ENCODE measurements at places on chromosomes 2 and 18.

DNA sequence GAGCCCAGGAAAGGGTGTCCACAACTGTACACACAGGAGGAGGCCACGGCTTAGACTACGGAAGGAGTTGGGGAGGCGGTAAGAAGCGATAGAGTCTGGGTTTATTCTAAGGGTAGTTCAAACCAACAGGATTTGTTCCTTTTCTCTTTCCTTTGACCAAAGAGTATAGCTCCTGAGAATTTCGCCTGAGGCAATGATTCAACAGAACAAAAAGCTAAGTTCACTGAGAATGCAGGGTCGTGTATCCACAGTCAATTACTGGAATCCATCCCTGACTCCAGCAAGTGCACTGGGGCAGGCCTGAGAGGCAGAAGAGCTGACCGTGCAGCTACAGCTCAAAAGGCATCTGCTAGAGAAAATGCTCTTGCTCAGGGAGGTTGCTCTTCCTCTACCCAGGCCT lies 140.9 kb downstream of the TFCP2L1 start:
- no peak for DNase-seq

DNA sequence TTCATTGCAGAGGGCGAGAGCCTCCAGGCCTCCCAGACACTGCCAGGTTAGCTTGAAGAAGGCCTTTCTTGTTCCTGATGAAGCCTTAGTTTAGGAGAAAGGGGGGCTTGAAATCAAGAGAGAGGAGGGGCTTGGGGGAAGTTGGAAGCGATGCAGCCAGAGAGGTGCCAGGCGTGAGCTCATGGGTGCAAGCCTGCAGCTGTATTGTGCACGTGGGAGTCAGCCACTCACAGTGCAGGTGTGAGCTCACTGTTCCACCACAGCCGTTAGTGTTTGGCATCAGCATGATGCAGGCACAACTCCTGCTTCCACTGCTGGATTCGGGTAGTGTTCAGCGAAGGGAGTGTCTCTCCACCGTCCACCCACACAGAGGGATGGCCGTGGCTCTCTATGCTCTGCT lies 68.4 kb upstream of the ALPP start:
- DNase-seq: peak; percentile 53

DNA sequence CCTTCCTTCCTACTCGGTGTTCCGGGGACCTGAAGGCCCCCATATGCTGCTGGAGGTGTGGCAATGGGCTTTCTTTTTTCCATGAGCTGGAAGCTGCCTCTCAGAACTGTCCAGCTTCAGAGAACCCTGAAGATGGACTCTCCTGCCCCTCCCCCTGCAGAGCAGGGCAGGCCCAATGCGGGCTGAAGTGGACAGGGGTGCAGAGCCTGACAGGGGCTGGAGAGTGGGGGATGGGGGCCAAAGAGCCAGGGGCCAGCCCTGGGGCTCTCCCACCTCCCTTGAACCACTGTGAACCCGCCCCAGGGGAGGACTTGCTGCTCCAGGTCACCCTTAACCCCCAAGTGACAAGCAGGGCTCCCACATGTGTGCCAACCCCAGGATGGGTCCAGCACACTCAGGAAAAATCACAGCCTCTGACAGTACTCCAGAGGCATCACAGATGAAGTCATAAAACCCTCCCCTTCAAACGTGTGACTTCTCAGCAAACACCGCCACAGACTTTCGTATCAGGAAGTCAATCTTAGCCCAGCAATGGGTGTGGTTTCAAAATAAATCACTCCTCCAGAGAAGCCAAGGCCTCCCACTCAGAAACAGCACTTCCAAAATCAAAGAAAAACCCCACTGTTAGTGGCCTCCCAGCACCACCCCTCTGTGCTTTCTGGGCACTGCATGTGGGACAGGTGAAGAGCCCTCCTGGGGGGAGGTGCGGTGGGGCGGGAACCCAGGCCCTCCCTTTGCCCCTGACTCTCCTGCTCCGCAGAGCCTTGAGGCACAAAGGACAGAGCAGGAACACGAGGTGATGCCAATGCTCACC lies 135.8 kb downstream of the HDAC4 start:
- DNase-seq: peak; percentile 91

DNA sequence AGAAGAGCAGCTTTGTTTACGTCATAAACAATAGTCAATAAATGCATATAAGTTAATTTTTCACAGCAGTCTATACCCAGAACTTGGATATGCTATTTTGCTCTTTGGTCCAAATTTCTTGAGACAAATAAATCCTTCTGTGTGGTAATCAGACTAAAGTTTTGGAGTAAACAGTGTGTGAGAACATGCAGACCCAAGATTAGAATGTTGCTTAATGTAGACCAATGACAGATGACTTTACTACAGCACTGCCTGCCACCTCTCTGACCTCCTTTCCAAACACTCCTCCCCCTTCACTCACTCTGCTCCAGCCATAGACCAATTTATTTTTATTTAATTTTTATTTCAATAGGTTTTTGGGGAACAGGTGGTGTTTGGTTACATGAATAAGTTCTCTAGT lies 115.3 kb upstream of the TANK start:
- no peak for DNase-seq

DNA sequence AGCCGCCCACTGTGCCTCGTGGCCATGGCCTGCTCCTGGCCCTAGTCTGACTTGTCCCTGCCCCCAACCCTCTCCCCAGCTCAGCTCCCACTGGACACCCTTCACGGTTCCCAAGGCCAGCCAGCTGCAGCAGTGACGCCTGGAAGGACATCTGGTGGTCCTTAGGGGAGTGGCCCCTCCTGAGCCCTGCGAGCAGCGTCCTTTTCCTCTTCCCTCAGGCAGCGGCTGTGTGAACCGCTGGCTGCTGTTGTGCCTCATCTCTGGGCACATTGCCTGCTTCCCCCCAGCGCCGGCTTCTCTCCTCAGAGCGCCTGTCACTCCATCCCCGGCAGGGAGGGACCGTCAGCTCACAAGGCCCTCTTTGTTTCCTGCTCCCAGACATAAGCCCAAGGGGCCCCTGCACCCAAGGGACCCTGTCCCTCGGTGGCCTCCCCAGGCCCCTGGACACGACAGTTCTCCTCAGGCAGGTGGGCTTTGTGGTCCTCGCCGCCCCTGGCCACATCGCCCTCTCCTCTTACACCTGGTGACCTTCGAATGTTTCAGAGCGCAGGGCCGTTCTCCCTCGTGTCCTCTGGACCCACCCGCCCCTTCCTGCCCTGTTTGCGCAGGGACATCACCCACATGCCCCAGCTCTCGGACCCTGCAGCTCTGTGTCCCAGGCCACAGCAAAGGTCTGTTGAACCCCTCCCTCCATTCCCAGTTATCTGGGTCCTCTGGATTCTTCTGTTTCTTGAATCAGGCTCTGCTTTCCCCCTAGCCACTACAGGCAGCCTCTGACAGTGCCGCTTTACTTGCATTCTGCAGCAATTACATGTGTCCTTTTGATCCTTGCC lies 35.8 kb downstream of the ANO7 start:
- DNase-seq: no peak

GRCh38 chr18:42064109-42064508 lies 109.1 kb downstream of the PIK3C3 start:
- no peak for DNase-seq

- DNase-seq: no peak
These were observed 498.6 kb downstream of the TXNL1 start for GRCh38 chr18:56139792-56140254.

DNA sequence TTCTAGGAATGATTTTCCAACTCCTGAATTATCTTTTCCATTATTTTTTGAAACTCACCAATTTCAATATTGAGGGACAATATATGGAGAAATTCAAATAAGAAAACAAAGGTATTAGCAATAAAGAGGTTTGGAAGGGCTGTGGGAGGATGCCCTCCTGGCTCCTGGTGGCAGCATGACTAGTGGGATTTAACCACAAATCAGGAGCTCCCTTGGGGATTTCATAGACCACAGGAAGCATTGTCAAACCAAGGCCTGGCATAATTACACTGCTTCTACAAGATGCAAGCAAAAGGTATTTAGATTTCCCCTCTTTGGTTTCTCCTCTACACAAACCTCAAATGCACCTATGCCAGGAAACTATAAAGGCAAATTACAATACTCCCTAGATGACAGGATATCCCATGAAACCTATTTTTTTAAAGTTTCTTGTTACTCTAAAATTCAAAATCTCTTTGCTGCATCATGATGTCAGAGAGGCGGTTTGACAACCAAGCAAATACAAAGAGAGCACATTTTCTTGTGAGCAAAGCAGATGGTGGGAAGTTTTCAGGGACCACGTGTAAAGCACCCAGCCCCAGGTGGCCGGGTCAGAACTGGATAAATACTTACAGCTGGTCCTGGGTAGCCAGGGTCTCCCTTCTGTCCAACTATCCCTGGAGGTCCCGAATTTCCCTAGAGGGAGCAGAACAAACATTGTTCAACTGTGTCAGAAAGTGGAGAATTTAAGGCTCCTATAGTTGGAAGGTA lies 67.9 kb downstream of the COL6A3 start:
- no peak for DNase-seq

DNA sequence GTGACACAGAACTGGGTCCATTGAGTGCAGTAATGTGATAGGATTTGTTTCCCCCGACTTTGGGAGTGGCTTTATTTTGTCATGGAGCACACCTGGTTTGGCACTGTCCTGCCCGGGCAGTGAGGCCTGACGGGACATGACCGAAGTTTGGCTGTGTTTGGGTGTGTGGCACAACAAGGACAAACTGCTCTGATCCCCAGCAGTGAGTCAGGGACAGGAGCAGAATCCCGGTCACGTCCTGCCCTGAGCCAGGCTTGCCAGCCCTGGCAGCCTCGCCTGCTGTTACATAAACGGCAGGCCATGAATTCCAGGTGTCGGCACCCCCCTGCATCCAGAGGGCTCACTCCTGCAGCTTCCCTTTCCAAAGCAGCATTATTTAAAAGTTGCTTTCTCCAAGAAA lies 45.7 kb downstream of the IMPA2 start:
- DNase-seq: no peak

DNA sequence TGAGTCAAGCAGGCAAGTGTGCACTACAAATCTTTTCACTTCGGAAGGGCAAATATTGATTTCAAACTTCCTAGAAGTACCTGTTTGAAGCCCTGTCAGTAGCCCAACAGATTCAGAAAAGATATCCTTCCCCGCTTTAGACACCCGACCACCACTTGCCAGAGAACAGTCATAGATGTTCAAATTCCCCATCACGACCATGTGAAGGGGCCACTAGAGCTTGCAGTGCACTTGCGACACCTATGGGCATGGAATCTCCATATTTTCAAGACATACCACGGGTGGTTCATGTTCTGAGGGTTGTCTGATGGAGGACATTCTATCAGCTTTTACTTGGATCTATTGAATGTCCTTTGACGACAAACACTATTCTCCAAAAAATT lies 23.8 kb downstream of the GNLY start:
- no peak for DNase-seq

GRCh38 chr18:73531601-73532000 lies 616.0 kb downstream of the FBXO15 start:
- DNase-seq: no peak

DNA sequence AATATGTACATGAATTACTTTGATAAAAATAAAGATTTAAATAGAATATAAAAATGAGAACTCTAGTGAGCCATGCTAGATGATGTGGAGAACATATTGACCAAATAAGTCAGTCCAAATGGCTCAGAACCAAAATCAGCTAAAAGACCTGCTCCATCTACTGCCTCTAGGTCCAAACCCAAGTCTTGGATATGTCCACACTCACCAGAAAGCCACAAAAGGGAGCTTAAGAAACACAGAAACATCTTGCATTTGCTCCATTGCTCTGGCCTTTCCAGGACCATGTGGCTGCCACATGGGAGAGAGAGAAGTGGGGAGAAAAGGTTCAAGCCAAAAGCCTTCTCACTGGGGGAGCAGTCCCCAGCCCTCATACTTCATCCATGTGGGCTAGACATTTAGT lies 272.5 kb downstream of the DYSF start:
- no peak for DNase-seq

GRCh38 chr18:47632970-47633635 lies 297.4 kb downstream of the SMAD2 start:
- no peak for DNase-seq

DNA sequence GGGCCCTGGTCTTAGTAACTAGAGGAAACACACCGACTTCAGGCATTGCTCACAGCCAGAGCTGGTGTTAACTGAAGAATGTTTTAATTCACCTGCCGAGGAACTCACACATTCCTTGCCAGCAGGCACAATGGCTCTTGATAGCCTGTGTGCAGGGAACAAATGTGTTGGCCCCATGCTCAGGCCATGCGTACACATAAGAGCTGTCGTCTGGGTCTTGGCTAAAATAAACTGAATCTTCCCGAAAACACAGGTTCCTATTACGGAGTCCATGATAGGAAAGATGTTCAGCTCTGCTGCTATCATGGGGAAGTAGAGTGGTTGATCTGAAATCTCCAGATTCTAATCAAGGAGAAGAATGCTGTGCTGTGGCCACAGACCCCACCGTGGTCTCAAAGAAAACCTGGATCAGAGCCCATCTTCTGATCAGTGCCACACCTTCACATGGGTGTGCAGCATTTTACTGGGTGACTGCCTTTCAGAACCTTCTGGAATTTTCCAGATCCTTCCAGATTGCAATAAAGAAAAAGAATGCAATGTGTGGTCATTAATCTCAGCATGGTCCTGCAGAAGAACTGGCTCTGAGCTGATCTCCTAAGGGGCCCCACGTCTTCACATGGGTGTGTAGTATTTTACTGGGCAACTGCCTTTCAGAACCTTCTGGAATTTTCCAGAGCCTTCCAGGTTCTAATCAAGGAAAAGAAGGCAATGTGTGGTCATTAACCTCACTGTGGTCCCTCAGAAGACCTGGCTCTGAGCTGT lies 17.2 kb downstream of the MBP start:
- DNase-seq: peak; percentile 12

DNA sequence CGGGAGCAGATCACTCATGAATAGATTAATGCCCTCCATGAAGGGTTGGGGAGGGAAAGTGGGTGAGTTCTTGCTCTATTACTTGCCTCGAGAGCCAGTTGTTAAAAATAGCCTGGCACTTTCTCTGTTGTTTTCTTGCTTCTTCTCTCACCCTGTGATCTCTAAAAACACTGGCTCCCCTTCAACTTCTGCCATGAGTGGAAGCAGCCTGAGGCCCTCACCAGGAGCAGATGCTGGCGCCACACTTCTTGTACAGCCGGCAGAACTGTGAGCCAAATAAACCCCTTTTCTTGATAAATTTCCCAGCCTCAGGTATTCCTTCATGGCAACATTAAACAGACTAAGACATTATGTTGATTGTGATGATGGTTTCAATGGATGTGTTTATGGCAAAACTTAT lies 307.0 kb downstream of the PIEZO2 start:
- no peak for DNase-seq

GRCh38 chr2:225893151-225893550 lies 493.6 kb downstream of the NYAP2 start:
- DNase-seq: no peak

GRCh38 chr2:219111375-219112061 lies 49.1 kb downstream of the NHEJ1 start:
- no peak for DNase-seq

DNA sequence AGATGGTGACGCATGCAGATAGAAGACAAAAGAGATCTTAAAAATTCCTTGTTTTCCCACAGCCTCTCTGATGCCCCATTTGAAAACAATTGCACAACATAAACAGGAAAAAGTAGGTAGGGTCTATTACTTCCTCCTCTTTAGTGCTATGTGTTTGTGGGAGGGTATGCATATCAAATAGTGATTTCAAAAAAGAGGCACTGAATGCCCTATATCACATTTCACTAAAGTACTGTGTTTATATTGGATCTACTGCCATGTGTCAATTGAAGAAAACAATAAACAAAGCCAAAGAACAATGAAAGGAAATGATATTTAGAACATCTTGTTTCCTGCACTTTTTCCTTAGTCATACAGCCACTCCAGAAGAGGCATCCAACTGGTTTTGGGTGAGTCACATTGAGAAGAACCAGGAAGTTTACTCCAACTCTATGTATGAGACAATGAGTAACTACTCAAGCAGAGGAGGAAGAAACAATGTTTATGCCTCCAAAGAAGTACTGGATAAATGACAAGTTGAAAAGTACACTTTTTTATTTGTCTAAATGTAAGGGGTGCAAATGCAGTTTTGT lies 583.6 kb downstream of the FBXO15 start:
- DNase-seq: no peak
